ENCODE measurements at places on chromosomes 13 and 19. TPM values are rescaled to one million over a fixed set of nuclear protein-coding genes. Genes with fewer than 3 reads are reported as not detected.

- no peaks in the 10 kb centered on the region for H3K27me3 ChIP-seq
- H3K4me3 ChIP-seq = no peak overlapping the region
- no peak for DNase-seq
- H3K36me3 ChIP-seq = no peaks in the 10 kb centered on the region
- peaks cover 36% of the 10 kb centered on the region for H3K4me1 ChIP-seq
These were observed 3.3 kb downstream of the APOE start for GRCh38 chr19:44908836-44909261.

GRCh38 chr13:95955255-95955654 lies 97.9 kb downstream of the UGGT2 start:
- H3K4me1 ChIP-seq = no peaks in the 10 kb centered on the region
- no peaks in the 10 kb centered on the region for H3K36me3 ChIP-seq
- no peak for DNase-seq
- H3K27ac ChIP-seq = no peak overlapping the region
- no peak overlapping the region for H3K4me3 ChIP-seq

- no peak overlapping the region for H3K27ac ChIP-seq
- H3K4me3 ChIP-seq = no peak overlapping the region
- H3K4me1 ChIP-seq = no peaks in the 10 kb centered on the region
- H3K27me3 ChIP-seq = no peaks in the 10 kb centered on the region
- H3K36me3 ChIP-seq = no peaks in the 10 kb centered on the region
These were observed 97.3 kb downstream of the AKAP11 start for GRCh38 chr13:42369071-42369797.

DNA sequence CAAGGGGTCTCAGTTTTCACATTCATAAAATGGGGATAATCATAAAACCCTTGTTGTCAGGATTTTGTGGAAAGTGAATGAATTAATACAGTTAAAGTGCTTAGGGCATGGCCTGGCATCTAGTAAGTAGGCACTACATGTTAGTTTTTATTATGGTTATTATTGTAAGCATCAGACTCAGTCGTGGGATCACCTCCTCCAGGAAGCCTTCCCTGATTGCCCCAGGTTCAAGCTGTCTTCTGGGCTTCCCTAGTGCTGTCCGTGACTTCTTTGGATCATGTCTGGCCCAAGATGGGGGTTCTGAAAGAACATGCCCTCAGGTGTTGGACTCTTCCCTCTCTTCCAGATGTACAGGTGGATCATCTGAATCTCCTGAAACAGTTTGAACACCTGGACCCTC lies 10.7 kb downstream of the NUCB1 start:
- no peak overlapping the region for H3K4me3 ChIP-seq
- no peaks in the 10 kb centered on the region for H3K4me1 ChIP-seq
- no peak for DNase-seq

DNA sequence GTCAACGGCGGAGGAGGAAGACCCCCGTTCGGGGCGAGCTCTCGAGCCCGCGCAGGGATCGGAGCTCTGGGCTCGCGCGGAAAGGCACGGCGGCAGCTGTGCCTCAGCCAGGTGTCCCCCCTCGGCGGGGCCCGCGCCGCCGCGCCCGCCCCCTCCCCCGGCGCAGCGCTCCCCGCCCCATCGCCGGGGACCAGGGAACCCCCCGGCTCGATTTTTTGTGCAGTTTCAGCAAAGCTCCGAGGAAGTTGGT lies 110.0 kb downstream of the KCNRG start:
- H3K4me1 ChIP-seq = peaks cover 46% of the 10 kb centered on the region
- peaks cover 37% of the 10 kb centered on the region for H3K27me3 ChIP-seq
- DNase-seq = no peak
- H3K36me3 ChIP-seq = no peaks in the 10 kb centered on the region
- peak overlapping the region; percentile 99 for H3K27ac ChIP-seq
- peak overlapping the region; percentile 84 for H3K4me3 ChIP-seq

DNA sequence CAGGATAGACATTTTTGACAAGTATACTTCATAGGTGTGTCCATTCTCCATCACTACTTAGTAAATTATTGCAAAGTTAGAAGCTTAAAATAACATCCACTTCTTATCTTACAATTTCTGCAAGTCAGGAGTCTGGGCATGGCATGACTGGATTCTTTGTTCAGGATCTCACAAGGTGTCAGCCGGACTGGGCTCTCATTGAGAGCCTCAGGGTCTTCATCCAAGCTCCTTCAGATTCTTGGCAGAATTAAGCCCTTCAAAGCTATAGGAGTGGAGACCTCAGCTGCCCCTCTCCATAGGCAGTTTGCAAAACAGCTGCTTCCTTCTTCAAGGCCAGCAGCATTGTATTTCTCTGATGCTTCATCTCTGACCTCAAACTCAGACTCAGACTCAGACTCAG lies 9.1 kb upstream of the SIN3B start:
- no peaks in the 10 kb centered on the region for H3K27me3 ChIP-seq
- peaks cover 4% of the 10 kb centered on the region for H3K4me1 ChIP-seq
- H3K4me3 ChIP-seq = no peak overlapping the region
- no peaks in the 10 kb centered on the region for H3K36me3 ChIP-seq
- no peak for DNase-seq
- H3K27ac ChIP-seq = no peak overlapping the region

PCDH17 gene
- polyA plus RNA-seq = 3.5 TPM

SIGLEC7 gene
- 0.24 TPM for polyA plus RNA-seq

All from hepatocyte (in vitro differentiated cells).